Esophagus squamous epithelium (tissue), 5 donors: ENCODE measurements at places on chromosomes 11 and 22.

DNA sequence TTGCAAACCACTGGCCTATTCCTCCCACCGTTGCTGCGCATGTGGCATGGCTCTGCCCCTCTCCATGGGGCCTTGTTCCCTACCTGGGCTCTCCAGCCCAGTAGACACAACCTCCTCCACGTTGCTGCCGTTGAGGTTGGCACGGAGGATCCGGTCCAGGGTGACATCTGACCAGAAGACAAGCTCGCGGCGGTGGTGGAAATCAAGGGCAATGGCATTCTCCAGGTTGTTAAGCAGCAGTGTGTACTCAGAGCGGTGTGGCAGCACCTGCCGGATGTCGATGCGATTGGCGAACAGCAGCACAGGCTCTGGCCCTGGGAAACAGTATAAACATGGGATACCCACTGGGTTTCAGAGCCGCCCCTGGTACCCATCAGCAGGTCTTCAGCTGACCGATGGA lies 23.8 kb downstream of the LRP4 start:
- no peak for DNase-seq

DNA sequence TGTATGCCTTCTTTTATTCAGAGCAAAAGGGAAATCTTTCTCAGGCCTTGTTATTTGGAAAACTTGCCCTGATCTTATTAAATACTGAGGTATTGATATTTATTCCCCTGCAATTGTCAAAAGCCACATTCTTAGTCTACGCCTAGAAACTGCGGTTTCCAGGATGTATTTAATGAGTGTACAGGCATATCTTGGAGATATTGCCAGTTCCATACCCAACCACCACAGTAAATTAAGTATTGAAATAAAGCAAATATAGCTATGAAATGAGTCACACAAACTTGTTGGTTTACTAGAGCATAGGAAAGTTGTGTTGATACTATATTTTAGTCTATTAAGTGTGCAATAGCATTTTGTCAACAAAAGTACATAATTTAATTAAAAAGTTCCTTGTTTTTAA lies 152.7 kb upstream of the CCDC179 start:
- DNase-seq, result no peak

- no peak for DNase-seq
These were observed 63.5 kb downstream of the MICAL3 start for GRCh38 chr22:17960695-17961445.

- no peak for DNase-seq
These were observed 383.5 kb downstream of the SOX6 start for GRCh38 chr11:15972838-15973237.

DNA sequence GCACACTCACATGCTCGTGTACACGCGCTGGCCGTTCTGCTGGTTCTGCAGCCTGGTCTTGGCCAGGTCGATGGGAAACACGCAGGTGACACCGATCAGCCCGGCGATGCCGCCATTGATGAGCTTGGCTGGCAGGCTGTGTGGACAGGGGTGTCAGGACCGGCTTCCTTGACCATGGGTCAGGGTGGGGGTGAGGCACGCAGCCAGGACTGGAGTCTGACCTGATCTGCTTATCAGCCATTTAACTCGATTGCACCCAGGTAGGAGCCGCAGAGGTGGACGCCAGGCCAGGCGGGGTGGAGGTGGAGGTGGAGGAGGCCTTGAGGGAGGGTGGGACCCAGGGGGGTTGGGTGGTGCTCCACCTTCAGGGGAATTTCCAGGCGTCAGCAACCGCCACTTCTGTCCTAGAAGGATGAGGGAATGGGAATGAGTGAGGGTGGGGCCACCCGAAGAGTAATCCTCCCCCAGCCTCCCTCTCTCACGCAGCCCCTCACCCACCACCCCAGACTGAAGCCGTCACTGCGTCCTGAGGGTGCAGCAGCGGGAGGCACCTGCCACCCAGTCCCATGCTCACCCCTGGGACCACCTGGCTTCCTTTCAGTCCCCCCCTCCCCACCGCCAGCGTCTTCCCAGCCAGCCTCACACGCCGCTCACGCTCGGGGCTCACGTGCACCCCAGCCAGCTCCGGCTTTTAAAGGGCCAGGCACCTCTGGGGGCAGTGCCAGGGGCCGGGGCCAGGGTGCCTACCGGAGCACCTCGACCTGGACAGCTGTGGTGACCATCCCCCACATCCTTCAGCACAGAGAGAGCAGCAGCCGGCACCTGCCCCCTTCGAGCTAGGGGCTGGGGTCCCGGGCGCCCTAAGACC lies 3.1 kb downstream of the SLC25A22 start:
- DNase-seq, result no peak

- no peak for DNase-seq
These were observed 44.0 kb downstream of the SMIM38 start for GRCh38 chr11:69199583-69200315.

- DNase-seq, result no peak
These were observed 14.5 kb downstream of the ACP2 start for GRCh38 chr11:47233989-47234668.

- DNase-seq, result no peak
These were observed 643 bp downstream of the TIGD3 start for GRCh38 chr11:65355013-65355775.

DNA sequence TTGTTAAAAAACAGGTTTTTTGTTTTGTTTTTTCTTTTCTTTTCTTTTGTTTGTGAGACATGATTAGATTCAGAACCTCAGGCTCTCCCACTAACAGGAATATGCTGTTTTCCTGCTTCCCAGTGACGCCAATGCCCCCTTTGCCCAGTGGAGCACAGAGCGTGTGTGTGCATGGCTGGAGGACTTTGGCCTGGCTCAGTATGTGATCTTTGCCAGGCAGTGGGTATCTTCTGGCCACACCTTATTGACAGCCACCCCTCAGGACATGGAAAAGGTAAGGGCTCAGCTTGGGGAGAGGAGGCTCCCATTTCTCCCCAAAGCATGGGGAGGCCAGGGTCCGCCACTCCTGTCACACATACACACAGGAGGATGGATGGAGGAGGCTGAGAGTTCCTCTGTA lies 25.0 kb downstream of the CYB5R2 start:
- DNase-seq, result no peak

- no peak for DNase-seq
These were observed 16.3 kb upstream of the C11orf87 start for GRCh38 chr11:109405671-109406070.

DNA sequence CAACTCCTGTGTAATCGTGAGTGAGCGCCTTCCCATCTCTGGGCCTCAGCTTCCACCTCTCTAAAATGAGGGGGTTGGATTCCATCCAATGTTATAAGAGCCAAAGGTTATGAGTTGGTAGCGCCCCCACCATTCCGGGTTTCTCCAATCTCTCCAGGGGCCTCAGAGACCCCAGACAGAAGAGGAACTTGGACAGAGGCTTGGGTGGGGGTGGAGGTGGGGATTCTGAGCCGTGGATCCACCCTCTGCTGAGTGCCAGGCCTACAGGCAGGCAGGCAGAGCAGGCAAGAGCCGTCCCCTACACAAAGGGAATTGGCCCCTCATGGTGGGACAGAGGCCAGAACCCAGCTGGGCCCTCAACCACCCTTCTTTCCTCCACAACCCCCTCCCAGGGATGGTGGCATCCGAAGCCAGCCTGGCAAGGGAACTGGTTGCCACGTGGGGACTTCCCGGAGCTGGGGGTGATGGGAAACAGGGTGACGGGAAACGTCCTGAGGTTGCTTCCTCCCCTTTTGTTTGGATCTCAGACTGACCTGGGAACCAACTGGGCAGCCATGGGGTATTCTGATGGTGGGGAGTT lies 31.8 kb downstream of the TXN2 start:
- DNase-seq, result no peak

DNA sequence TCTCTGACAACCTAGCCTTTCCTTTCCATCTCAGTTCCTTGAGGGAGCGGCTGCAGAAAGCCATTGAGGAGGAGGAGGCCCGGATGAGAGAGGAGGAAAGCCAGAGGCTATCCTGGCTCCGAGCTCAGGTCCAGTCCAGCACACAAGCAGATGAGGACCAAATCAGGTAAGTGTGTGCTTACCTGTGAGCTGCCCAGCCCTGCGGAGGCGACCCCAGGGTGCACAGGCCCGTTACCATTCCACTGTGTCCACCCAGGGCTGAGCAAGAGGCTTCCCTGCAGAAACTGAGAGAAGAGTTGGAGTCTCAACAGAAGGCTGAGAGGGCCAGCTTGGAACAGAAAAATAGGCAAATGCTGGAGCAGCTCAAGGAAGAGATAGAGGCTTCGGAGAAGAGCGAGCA lies 63.1 kb downstream of the CEP164 start:
- DNase-seq, result no peak

DNA sequence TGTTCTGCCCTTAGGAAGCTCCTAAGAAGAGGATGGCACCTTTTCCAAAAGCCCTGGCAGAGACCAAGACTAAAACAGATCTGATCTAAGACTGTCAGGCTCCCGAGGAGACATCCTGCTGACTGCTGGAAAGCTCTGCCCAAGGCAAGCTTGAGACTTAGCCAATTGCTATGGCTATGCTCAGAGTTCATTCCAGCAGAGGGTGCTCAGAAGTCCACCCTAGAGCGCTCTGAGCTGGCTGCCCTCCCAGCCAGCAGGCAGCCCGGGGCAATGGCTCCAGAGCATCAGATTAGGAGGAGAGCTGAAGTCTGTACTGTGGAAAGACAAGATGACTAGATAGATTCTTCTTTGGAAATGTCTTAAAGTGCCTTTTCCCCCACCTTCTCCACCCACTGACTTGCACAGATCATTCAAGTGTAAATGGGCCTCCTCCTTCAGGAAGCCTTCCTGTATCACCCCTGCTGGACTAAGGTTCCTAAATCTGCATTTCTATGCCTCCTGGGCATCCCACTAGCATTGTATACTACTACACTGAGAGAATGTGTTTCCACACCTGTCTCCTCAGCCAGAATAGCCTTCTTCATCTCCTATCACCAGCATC lies 23.4 kb downstream of the LRRC55 start:
- DNase-seq, result no peak

GRCh38 chr11:132358573-132358953 lies 988.1 kb downstream of the NTM start:
- DNase-seq, result no peak

- DNase-seq, result no peak
These were observed 8.9 kb upstream of the APOA5 start for GRCh38 chr11:116800610-116801009.

- no peak for DNase-seq
These were observed 31.5 kb downstream of the KIAA0930 start for GRCh38 chr22:45208993-45209838.

GRCh38 chr11:9219572-9219971 lies 45.6 kb downstream of the DENND5A start:
- DNase-seq, result no peak

DNA sequence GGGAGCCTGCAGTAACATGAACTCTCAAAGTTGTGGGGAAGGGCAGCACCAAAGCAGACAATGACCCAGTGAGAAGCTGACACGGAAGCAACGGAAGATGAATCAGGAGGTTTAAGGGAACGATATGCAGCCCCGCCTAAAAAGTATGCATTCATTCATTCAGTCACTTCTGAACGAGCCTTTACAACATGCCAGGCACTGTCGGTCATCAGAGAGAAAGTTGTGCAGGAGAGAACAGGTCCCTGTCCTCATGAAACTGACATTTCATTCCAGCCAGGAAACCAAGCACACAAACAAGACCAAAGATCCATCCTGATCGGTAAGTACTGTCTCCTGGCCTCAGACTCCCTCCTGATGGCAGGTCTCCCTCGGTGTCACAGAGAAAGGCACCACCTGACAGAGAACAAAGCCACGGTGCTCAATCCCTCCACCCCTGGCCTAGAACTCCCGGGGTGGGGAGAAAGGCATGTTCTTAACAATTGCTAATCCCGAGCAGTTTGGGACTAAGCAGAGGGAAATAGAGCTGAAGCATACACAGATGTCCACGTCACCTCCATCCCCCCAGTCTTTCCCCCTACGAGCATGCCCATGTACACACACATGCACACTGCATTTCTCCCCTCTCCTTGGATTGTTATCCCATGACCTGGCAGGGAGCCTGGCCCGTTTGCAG lies 49.3 kb downstream of the LRFN4 start:
- DNase-seq, result no peak

- DNase-seq, result no peak
These were observed at the start of gene OOSP2 for GRCh38 chr11:60040109-60040508. Gene OOSP2, plus strand, starts transcription at chr11:60040409. Its CDS starts 51 bp downstream, at chr11:60040460.

DNA sequence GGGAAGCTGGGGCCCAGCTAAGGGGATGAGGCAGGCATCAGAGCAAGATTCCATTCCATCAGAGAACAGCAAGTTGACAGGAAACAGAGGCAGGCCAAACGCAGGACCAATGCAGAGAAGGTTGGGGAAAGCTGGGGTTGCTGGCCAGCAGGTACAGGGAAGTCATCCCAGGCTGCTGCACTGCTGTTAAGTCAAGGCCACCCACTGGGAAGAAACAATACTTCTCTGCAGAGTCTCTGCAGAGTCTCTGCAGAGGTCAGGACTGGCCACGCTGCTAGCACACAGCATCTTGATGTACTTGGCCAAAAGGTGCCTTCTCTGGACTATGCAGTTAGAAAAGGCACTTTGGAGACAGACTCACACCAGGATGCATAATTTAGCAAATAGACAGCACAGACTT lies 68.5 kb upstream of the CSNK2A3 start:
- DNase-seq, result no peak

GRCh38 chr11:30479899-30480298 lies 106.3 kb downstream of the MPPED2 start:
- DNase-seq, result no peak
